ENCODE measurements at places on chromosomes 3 and 15. TPM values are rescaled to one million over a fixed set of nuclear protein-coding genes. Genes with fewer than 3 reads are reported as not detected.
A peak's percentile ranks its signal among the peaks of the same experiment; 100 is the strongest.

DNA sequence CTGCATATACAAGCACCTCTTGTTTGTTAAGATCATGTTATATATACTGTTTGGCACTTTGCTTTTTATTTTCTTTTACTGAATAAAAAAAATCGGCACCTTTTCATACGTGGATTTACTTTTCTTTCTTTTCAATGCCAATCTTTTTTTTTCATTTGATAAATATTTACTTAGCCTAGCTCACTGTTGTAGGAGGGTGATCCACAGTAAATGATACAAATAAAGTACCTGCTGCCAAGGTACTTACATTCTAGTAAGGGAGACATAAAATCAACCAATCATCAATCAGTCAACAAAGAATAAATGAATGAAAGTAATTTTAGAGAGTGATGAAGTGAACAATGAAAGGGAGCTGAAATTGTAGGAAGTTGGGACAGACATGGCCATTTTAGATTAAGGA, 18.3 kb downstream of the GNB5 start:
- no peaks in the 10 kb centered on the region for H3K4me1 ChIP-seq
- H3K27ac ChIP-seq, result no peak overlapping the region
- DNase-seq, result no peak

DNA sequence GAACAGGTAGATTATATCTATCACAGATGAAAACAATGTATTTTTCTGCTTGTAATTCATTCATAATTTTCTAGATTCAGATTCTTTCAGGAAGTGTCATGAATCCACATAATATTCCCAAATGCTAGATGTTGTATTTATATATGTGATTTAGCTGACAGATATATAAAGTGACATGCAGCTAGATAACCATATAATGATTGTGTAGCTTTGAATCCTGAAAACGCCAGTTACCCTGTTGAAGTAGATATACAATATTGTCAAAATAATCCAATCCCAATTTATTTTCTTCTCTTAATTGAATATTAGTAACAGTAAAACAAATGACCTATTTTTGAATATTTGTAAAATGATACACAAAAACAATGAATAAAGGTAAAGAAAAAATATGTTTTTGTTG, 738.4 kb downstream of the CADM2 start:
- H3K27ac ChIP-seq, result no peak overlapping the region
- H3K4me3 ChIP-seq, result no peak overlapping the region
- no peaks in the 10 kb centered on the region for H3K36me3 ChIP-seq
- DNase-seq, result no peak

DNA sequence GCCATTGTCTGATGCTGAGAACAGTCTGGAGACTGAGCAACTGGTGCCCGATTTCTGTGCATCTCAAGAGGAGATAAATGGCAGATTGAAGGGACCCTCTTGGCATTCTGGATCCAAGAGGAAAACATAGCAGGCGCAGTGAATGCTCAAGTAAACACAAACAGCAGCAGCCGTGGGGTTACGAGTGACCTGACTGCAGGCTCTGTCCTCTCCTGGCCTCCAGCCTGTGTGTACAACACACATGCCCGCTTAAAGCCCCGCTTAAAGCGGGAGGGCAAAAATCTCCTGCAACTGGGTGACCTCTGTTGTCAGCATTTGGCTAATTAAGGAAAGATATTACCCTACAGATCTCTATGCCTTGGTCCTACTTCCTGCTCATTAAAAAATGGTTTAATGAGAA, 120.5 kb downstream of the GREM1 start:
- H3K27ac ChIP-seq, result no peak overlapping the region
- DNase-seq, result no peak
- H3K4me3 ChIP-seq, result no peak overlapping the region
- no peaks in the 10 kb centered on the region for H3K27me3 ChIP-seq
- no peaks in the 10 kb centered on the region for H3K36me3 ChIP-seq

DNA sequence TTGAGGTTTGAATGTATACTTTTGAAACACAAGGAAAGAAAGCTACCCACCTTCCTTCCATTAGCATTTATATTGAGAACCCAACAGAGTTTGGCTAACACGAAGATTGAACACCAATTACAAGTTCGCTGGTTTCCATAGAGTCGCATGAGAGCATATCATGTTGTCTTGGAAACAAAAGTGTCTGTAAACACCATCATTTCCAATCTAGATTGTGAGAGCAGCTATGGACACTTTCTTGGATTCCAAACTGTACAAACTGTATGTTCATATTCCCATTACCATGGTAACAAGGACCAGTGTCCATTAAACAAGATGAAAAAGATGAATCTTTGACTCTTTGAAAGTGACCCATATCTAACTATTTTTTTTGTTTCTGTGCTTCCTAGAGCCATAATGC, 529.9 kb upstream of the ROBO1 start:
- H3K4me3 ChIP-seq, result no peak overlapping the region
- DNase-seq, result no peak
- H3K4me1 ChIP-seq, result no peaks in the 10 kb centered on the region
- H3K36me3 ChIP-seq, result no peaks in the 10 kb centered on the region
- no peak overlapping the region for H3K27ac ChIP-seq

GRCh38 chr15:76191539-76192244, 119.6 kb downstream of the ETFA start:
- 0 out of 2 replicates have a peak, but pooled peaks cover 2% of the 10 kb centered on the region for H3K27me3 ChIP-seq
- no peak for DNase-seq
- no peak overlapping the region for H3K4me3 ChIP-seq
- H3K27ac ChIP-seq, result no peak overlapping the region
- H3K4me1 ChIP-seq, result peaks cover 8% of the 10 kb centered on the region
- no peaks in the 10 kb centered on the region for H3K36me3 ChIP-seq

Gene GABRR3
- 0.03 TPM for total RNA-seq

Gene RETNLB
- total RNA-seq, result not detected

Gene CHAC1
- 1.0 TPM for total RNA-seq

- no peak overlapping the region for H3K27ac ChIP-seq
- no peaks in the 10 kb centered on the region for H3K36me3 ChIP-seq
- no peak overlapping the region for H3K4me3 ChIP-seq
- no peaks in the 10 kb centered on the region for H3K4me1 ChIP-seq
- no peak for DNase-seq
- H3K27me3 ChIP-seq, result 0 out of 2 replicates have a peak, but pooled peaks cover 5% of the 10 kb centered on the region
Observed at GRCh38 chr3:132032959-132033358, 1.9 kb downstream of the CPNE4 start.

Gene VGLL3
- 77.4 TPM for total RNA-seq

GRCh38 chr3:65004795-65005295, 317.0 kb upstream of the ADAMTS9 start:
- no peak for DNase-seq
- H3K4me1 ChIP-seq, result peaks cover 35% of the 10 kb centered on the region
- H3K27me3 ChIP-seq, result no peaks in the 10 kb centered on the region
- peak overlapping the region; percentile 88 for H3K27ac ChIP-seq
- no peaks in the 10 kb centered on the region for H3K36me3 ChIP-seq

GRCh38 chr15:51736751-51737521, 519 bp downstream of the LYSMD2 start:
- no peak overlapping the region for H3K27ac ChIP-seq
- no peaks in the 10 kb centered on the region for H3K27me3 ChIP-seq
- H3K4me1 ChIP-seq, result peaks cover 12% of the 10 kb centered on the region

GRCh38 chr3:123307064-123307463, 105.3 kb downstream of the SEC22A start:
- no peaks in the 10 kb centered on the region for H3K4me1 ChIP-seq
- no peak overlapping the region for H3K4me3 ChIP-seq
- H3K27me3 ChIP-seq, result peaks cover 3% of the 10 kb centered on the region
- DNase-seq, result no peak
- no peaks in the 10 kb centered on the region for H3K36me3 ChIP-seq
- H3K27ac ChIP-seq, result no peak overlapping the region

DNA sequence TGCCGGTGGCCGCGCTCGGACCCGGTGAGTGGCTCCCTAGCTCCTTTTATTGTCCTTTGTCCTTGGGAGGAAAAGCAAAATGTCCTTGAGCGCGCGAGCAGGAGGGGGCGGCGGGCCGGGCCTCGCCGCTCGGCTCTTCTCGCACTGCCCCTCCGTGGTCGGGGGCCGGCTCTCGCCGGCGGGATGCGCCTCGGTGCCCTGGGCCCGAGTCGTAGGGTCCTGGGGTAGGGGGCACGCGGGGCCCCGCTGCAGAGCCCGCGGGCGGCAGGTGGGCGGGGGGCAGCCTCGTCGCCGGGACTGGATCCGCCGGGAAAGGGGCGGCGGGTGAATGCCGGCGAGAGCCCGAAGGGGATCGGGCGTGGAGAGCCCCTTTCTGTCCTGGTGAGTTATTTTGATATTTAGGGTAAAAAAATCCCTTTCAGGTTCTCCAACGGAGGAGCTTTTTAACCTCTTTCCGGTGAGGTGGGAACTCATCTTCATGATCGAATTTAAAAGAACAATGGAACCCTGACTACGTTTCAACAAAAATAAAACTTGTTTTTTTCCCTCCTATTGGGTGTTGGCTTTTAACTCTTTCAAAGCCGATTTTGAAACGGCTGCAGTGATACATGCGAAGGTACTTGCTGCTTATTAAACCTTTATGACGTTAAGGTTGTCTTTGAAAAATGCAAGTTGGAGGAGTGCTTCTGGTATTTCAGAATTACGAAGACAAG, 16.8 kb upstream of the CHD2 start:
- H3K27me3 ChIP-seq, result no peaks in the 10 kb centered on the region
- H3K36me3 ChIP-seq, result peaks cover 48% of the 10 kb centered on the region
- peak overlapping the region; percentile 90 for H3K27ac ChIP-seq
- peak overlapping the region; percentile 97 for H3K4me3 ChIP-seq
- peak; percentile 43 for DNase-seq
- peaks cover 17% of the 10 kb centered on the region for H3K4me1 ChIP-seq

DNA sequence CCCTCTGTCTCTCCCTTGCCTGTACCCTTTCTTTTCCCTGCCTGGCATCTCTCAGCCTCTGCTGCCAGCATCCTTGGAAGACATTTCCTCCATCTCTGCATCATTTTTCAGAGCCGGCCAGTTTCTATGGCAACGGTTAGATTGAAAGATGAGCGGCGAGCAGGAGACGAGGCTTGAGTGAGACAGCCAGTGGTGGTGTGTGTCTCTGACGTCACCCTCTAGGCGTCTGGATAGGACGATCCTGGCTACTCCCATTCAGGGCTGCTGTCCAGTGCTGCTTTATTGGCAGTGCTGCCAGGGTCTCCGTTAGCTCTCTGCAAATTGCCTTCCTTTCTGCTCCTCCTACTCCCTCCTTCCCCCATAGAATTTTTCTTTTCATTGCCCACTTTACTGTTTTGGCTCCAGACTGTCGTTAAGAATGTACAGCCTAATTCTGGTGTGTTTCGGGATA, 57.9 kb downstream of the TRAK1 start:
- peak; percentile 45 for DNase-seq
- no peak overlapping the region for H3K27ac ChIP-seq
- H3K27me3 ChIP-seq, result no peaks in the 10 kb centered on the region
- no peak overlapping the region for H3K4me3 ChIP-seq
- no peaks in the 10 kb centered on the region for H3K4me1 ChIP-seq

- H3K4me3 ChIP-seq, result no peak overlapping the region
- peaks cover 11% of the 10 kb centered on the region for H3K4me1 ChIP-seq
- DNase-seq, result no peak
- H3K27ac ChIP-seq, result no peak overlapping the region
Observed at GRCh38 chr15:33159726-33160453, 34.6 kb downstream of the FMN1 start.

- no peak for DNase-seq
- H3K4me3 ChIP-seq, result no peak overlapping the region
- no peaks in the 10 kb centered on the region for H3K4me1 ChIP-seq
- H3K27ac ChIP-seq, result no peak overlapping the region
- H3K27me3 ChIP-seq, result no peaks in the 10 kb centered on the region
Observed at GRCh38 chr3:71641674-71642073, 58.1 kb upstream of the FOXP1 start.

DNA sequence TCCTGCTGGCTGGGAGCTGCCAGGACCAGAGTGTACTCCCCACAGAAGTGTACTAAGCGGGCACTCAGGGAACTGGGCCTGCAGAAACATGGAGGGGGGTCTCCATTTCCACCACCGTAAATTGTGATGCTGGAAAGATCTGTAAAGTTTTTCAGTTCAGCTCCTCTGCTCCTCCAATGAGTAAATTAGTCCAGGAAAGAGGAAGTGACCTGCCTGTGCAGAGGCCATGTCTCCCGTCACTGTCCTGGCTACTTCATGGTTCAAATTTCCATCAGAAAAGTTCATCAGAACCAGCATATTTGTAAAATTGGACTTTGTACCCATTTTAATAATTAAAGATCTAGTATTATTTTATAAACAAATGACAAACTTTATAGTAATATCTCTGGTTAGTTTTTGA, 226.7 kb upstream of the THBS1 start:
- H3K4me1 ChIP-seq, result no peaks in the 10 kb centered on the region
- DNase-seq, result no peak
- H3K4me3 ChIP-seq, result no peak overlapping the region
- H3K27ac ChIP-seq, result no peak overlapping the region
- H3K27me3 ChIP-seq, result no peaks in the 10 kb centered on the region

GRCh38 chr3:106542101-106542769, 673.4 kb upstream of the CBLB start:
- no peaks in the 10 kb centered on the region for H3K36me3 ChIP-seq
- H3K4me3 ChIP-seq, result no peak overlapping the region
- H3K27me3 ChIP-seq, result no peaks in the 10 kb centered on the region

Gene TAGLN3
- total RNA-seq, result 19.1 TPM

Gene GOLGA8T
- total RNA-seq, result not detected

- H3K36me3 ChIP-seq, result no peaks in the 10 kb centered on the region
- DNase-seq, result no peak
- no peak overlapping the region for H3K4me3 ChIP-seq
- H3K27me3 ChIP-seq, result no peaks in the 10 kb centered on the region
- H3K27ac ChIP-seq, result no peak overlapping the region
Observed at GRCh38 chr3:112253301-112253971, 40.6 kb downstream of the SLC9C1 start.

DNA sequence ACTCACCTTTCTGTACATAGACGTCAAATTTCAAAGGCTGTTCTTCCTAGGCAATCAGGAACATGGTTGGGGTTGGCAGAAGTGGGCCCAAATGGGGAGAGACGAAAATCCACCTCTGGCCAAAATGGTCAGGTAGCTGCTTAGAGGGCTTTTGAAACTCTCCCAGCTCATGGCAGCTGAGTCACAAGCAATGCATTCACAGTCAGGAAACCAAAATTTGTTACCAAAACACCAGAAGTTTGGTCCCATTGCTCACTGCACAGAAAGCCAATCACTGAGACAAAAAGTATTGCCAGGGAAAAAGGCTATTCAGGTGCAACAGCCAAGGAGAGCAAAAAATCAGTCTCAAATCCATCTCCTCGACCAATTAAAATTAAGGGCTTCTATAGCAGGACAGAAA, 539.6 kb upstream of the CCDC54 start:
- peaks cover 12% of the 10 kb centered on the region for H3K4me1 ChIP-seq
- DNase-seq, result no peak
- H3K27me3 ChIP-seq, result no peaks in the 10 kb centered on the region
- H3K4me3 ChIP-seq, result no peak overlapping the region
- H3K27ac ChIP-seq, result no peak overlapping the region
- H3K36me3 ChIP-seq, result no peaks in the 10 kb centered on the region

Gene ST8SIA2
- 2.1 TPM for total RNA-seq

Gene CCR8
- total RNA-seq, result not detected

DNA sequence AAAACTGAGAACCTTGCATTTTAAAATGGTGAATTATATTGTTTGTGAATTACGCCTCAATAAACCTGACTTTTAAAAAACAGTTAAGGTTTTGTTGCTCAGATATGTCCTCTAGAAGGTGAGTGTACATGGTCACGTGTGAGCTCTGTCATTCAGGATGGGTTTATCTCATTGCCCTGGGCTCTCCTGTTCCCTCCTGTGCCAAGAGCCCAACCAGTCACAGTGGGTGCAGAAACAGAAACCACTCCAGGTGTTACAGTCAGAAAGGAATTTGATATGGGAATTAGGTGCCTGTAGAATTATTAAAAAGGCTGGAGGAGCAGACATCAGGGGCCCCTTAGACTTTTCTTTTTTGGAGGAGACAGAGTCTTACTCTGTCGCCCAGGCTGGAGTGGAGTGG, 196.4 kb downstream of the STT3B start:
- no peak for DNase-seq
- H3K36me3 ChIP-seq, result no peaks in the 10 kb centered on the region
- H3K4me1 ChIP-seq, result no peaks in the 10 kb centered on the region
- no peak overlapping the region for H3K4me3 ChIP-seq
- H3K27ac ChIP-seq, result no peak overlapping the region

Gene PYDC2
- total RNA-seq, result not detected

Gene HCLS1
- 1.9 TPM for total RNA-seq
